Chondrocyte (in vitro differentiated cells): ENCODE measurements at places on chromosomes 13 and 19. TPM values are rescaled to one million over a fixed set of nuclear protein-coding genes. Genes with fewer than 3 reads are reported as not detected.

GRCh38 chr19:55479451-55480230, 3.2 kb downstream of the ZNF628 start:
- DNase-seq = no peak

DNA sequence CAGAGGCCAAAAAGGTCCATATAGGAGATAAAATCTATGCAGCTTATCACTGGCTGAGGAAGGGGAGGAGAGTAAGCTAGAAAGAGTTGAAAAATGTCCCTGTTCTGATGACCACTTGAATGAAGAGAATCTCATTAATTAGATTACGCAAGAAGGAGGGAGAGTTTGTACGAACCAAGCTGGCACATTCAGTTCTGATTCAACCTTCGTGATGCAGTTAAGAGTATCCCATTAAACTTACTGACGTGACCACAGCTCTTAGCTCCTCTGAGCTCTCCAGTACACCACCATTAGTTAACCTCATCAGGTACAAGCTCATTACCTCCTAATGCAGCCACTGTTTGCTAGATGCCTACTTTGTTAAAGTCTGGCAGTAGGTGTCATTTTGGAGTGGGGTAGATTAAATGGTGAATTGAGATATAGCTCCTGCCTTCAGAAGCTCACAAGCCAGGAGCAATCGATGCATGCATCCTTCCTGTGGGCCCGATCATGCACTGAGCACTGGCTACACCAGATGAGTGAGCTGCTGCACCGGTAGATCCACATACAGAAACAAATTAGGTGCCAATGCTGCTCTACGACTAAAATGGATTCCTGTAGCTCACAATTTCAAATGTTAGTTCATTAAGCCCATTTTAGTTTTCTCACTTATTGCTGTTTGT, 458.3 kb downstream of the COG6 start:
- no peak for DNase-seq

DNA sequence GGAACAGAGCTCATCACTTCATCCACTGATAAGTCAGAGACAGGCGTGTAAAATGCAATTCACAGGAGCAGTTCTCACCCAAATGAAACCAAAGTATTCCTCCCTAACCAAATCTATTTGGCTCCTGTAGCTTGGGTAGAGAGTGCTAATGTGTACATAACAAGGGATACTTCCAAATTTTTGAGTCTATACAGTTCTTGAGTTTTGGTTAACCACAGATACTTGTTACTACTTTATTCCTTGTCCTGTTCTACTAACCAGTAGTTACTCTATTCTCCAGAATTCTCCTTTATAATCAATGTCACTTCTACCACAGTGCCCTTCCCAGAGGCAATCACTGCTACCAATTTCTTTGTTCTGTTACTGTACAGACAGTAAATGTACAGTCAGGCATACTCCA, 57.3 kb downstream of the ELF1 start:
- no peak for DNase-seq

GRCh38 chr13:99689955-99690354, 188.7 kb downstream of the TM9SF2 start:
- no peak for DNase-seq

- DNase-seq = no peak
These were observed 220.4 kb downstream of the VWA8 start for GRCh38 chr13:41740479-41740878.

Gene RFPL4A
- total RNA-seq = not detected in 3 replicates

GRCh38 chr13:86464193-86464592, 665.0 kb upstream of the SLITRK6 start:
- DNase-seq = no peak

- no peak for DNase-seq
These were observed 48.2 kb downstream of the CAPN12 start for GRCh38 chr19:38695832-38696728.

Gene KIR2DL4
- not detected in 3 replicates for total RNA-seq
